GM10248 (cell line): ENCODE measurements at places on chromosomes 7 and 10.

DNA sequence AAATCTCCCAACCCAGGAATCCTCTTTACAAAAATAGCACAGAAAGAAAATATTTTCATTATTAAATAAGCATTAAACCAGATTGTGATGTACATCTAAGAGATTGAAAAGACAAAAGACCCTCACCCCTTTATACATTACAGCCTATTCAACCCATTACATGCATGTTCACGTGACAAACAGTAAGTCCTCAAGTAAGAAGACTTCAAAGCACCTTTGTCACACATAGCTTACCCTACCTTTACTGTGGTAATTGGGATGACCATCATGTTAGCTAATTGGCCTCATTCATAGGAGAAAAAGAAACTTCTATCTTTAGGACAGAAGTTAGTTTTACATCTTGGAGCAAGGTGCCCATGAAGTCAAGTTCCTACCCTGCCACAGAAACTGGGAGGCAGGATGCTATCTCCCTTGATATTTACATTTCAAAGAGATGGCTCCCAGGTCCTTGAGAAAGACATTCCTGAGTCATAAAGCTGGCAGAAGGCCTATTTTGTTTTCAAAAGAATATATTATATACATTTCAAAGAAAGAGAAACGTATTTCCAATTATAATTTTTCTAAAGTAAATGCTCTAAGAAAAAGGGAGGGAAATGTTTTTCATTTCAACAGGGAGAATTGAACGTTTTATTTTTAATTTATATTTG lies 48.1 kb downstream of the GNAI1 start:
- DNase-seq = no peak

DNA sequence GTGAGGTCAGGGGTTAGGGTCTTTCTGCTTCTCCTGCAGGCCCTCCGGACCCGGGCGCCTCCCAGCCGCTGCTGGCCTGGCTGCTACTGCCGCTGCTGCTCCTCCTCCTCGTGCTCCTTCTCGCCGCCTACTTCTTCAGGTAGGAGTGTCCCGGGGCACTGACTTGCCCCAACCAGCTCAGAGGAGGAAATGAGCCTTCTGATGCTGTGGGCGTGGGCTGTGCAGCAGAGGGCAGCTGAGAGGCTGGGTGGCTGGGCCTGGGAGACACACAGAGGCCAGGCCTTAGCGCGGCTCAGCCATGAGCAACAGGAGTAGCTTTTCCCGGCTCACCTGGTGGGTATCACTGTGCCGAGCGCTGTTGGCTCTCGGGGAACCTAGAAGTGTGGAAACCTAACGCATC lies 78.9 kb downstream of the MKI67 start:
- DNase-seq = peak; percentile 91

- no peak for DNase-seq
Observed at GRCh38 chr10:66625709-66626590, 299.9 kb upstream of the LRRTM3 start.

DNA sequence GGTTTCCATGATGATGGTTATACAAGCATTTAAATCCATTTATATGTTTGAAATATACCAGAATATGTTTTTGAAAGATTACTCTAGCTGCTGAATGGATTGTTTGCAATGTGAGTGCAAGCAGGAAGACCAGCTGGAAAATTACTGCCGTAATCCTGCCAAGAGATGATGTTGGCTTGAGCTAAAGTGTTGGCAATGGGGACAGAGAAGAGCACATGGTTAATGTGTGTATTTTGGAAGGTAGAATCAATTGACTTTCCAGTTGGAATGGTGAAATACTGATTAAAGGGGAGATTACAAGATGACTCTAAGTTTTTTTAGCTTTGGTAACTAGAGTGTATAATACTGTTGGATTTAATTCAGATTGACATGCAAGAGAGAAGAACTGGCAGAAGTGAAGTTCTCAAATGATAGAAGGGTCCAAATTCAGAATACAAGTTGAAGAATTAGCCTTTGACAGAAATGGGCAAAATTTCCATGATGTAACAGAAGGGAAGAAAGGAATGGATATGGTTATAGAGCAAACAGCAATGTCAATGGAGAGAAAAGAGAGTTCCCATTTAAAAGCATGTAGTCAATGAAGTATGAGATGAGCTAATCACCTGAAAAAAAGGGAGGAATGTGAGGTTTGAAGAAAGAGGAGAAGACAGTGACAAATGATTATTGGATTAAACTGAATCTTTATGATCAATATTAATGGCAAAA lies 422.0 kb downstream of the CDC14C start:
- DNase-seq = no peak

DNA sequence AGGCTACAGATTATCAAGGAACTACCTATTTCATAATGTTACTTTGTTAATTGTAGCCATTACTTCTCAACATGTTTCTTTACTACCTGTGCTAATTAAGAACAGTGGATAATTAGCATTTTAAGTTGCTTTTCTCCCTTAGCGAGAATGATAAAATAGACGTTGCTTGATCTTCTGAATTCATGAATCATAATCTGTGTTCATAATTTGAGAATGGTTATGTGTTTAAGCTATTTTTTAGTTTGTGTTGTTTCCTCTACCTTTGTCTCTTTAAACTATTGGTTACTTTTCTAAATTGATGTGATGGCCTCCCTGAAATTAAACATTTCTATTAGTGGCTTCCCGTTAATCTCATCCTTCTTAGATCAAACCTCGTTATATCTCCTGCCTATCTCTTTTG lies at the start of gene ZRANB1:
TSS of gene ZRANB1 (plus strand) at position 301 of the 400 bp plus-strand sequence. CDS start 371 bp downstream, outside the sequence.
- no peak for DNase-seq

DNA sequence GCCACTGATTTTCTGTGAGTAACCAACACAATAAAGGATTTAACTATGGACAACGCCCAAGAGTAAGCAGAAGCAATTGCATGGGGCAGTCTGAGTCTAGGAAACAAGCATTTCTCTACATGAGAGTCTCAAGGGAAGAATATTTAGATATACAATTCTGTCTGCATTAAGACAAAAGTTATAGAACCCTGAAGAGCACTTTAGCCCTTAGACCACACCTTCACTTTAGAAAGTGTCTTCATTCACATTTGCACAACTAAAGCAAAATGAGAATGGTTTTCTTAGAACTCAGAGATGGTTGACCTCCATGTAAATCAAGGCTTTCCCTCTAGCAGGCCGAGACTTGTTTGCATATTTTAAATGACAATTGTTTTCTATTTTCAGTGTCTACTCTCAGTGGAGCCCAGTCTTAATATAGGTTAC lies 25.5 kb upstream of the TRIM24 start:
- DNase-seq = no peak

DNA sequence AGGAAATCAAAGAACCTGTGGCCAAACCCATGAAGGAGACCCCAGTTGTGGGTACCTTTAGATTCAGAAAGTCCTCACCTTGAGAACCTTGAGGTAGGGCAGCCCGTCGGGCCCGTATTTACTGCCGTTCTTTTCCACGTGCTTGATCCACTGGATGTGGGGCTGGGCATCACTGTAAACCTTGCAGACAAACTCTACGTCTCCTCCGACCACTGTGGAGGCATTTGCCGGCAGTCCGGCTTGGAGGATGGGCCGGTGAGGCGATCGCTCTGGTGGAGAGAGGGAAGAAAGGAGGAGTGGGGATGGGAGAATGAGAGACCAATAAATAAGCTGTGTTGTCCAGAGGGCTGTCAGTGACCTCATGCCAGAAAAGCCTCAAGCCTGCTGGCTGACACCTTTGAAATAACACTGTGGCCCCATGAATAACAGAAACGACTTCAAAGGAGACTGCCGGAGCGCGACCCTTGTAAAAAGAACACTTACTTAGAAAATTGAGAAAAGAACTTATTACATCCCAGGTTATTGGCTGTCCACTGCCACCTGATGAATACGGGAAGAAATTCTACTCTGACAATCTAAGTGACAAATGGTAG lies 78.2 kb downstream of the FGFR2 start:
- DNase-seq = no peak
